ENCODE measurements at places on chromosomes 16 and 17.

GRCh38 chr16:66933776-66934137 is 445 bp downstream of the CIAO2B start:
- no peak for DNase-seq

DNA sequence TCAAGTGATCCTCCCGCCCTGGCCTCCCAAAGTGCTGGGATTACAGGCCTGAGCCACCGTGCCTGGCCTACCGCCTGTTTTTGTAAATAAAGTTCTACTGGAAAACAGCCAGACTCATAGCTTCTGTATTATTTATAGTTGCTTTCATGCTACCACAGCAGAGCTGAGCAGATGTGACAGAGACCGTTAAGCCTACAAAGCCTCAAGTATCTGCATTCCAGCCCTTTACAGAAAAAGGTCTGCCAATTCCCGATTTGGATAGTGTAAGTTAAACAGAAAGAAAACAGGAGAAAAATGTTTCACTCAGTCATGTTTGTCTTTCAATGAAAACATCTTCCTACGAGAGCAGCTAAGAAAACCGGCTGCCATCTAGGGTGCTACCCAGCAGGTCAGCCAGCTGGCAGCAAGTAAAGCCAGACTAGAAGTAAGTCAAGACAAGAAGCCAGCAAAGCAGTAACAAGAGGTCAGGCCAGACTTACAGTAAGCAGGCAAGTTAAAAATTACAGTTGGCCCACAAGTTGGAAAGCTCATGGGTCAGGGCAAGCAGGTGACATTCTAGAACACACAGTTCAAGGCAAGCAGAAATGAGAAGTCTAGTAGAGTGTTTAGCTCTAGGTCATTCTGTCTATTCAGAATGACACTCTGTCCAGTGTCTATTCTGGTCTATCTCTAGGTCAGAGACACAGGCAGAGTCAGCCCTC is 17.7 kb downstream of the NCBP3 start:
- DNase-seq, result no peak

DNA sequence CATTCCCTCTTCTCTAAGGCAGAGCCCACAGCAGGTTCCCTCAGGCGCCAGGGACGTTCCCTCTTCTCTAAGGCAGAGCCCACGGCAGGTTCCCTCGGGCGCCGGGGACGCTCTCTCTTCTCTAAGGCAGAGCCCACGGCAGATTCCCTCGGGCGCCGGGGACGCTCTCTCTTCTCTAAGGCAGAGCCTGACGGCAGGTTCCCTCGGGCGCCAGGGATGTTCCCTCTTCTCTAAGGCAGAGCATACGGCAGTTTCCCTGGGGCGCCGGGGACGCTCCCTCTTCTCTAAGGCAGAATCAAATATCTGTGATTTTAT is 24.3 kb downstream of the ACSF3 start:
- DNase-seq, result no peak

- no peak for DNase-seq
Observed at GRCh38 chr17:73363442-73364154, 51.8 kb upstream of the CDC42EP4 start.
